Liver (tissue), 10 donors: ENCODE measurements at places on chromosomes 3 and 15. TPM values are rescaled to one million over a fixed set of nuclear protein-coding genes. Genes with fewer than 3 reads are reported as not detected.

DNA sequence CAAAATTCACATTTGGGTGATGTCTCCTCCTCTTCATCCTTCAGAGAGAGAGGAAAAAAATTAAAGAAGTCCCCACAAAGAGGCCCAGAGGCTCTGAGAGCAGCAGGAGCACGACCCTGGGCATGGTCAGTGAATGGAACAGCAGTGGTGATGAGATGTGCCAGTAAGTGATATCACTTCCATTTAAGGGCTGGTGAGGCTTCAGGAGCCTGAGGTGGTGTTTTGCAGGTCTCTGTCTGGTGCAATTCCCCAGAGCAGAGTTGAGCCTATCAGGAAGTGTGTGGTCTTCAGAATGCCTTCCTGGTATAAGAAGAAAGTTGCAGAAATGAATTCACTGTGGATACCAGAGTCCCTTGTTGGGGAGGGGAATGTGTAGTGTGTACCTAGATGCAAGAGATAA lies 21.4 kb downstream of the ERICH6 start:
- DNase-seq, result no peak

DNA sequence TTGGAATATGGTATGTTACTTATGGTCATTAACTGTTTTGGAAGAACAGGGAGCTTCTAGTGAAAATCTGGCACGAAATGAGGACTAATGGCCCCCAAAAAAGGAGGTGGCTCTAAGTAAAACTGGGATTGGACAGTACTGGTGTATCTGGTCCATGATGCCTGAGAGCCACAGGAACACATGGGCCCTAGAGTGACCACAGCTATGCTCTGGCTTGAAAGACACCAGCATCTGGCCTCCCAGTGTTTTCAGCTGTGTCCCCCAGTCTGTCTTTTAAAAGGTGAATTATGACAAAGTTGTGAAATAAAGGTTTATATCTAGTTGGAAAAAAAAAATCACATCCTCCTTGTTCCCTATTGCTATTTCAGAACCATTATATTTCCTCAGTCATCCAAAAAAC lies 64.5 kb downstream of the GSK3B start:
- no peak for DNase-seq

DNA sequence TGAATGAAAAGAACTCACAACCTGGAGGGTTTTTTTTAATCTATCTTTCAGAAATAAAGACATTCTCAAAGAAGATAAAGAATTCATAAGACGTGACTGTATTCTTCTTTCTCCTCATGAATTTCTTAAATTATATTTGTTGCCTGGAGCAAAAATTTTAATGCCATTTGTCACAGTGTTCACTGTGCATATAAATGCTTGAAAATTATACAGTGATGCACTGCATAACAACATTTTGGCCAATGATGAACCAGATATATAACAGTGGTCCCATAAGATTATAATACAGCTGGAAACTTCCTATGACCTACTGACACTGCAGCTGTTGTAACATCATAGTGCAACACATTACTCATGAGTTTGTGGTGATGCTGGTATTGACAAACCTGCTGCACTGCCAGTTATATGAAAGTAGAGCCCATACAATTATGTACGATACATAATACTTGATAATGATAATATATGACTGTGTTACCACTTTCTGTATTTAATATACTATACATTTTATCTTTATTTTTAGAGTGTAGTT lies 67.3 kb downstream of the P2RY1 start:
- DNase-seq, result no peak

- DNase-seq, result no peak
Observed at GRCh38 chr3:124846189-124846588, 41.0 kb downstream of the ITGB5 start.

GRCh38 chr3:50520849-50521248 lies 17.4 kb upstream of the CACNA2D2 start:
- DNase-seq, result no peak

DNA sequence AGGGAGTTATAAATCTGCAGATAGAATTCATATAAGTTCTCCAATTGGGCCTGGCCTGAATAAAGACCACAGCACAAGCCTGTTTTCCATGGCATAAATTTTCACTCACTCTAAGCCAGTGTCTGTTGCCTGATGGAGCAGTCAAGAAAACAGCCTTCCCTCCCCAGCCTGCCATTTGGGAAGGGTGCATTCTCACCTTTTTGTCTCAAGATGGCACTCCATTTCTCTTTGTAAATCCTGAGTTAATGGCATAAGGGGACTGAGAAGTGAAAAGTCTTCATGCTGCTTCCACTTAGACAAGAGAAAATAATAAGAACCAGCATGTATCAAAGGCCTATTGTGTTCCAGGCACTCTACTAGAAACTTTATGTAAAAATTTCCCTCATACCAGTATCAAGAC lies 115.6 kb upstream of the MANF start:
- DNase-seq, result no peak

The AHSG gene
- 4,470 TPM for total RNA-seq

The GHSR gene
- total RNA-seq, result not detected

The PROS1 gene
- 123 TPM for total RNA-seq

- DNase-seq, result no peak
Observed at GRCh38 chr3:85912980-85913379, 954.2 kb downstream of the CADM2 start.

DNA sequence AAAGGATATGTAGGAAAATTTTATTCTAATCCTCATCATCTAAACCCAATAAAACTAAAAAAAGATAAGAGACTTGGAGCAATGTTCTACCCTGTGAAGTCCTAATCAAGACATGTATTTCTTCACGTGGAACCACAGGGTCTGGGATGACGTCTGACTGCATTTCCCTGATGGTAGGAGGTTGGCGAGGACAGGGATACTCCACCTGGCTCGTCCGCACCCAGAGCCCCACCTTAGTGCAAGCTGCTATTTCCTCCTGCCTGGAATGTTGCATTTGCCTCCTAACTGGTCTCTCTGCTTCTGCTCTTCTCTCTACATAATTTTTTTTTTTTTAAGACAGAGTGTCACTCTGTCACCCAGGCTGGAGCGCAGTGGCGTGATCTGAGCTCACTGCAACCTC lies 57.7 kb upstream of the RASGRP1 start:
- no peak for DNase-seq

DNA sequence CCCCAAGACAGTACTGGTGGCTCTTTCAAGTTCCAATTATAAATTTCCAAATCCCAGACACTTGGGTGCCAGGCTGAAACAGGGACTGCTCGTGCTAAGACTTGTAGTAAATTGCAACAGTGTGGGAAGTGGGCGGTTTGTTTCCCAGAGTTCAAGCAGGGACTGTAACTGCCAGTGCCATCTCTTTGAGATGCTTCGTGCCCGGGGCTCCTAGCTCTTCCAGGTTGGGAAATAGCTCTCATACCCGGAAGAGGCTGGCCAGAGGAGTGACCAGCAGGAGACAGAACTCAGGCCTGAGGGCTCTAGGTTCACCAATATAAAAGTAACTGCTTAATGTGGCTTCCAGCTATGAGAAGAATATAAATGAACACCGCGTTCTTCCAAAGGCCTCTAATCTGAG lies 54.0 kb upstream of the NEO1 start:
- DNase-seq, result no peak

DNA sequence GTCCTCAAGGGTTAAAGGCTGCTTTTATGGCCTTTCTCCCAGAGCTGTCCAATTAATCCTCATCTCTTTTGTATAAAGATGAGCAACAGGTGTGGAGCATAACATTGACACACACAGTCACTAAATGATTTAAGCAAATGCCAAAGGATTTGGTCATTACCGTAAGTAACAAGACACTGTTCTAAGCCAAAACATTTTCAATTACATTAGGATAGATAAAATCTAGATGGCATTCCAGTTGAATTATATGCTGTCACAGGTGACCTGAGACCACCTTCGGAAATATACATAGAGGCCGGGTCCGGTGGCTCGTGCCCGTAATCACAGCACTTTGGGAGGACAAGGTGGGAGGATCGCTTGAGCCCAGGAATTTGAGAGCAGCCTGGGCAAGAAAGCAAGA lies 105.3 kb upstream of the UBE3A start:
- DNase-seq, result no peak

The COL6A5 gene
- total RNA-seq, result not detected

- no peak for DNase-seq
Observed at GRCh38 chr15:78880242-78880533, 7.5 kb downstream of the MORF4L1 start.

DNA sequence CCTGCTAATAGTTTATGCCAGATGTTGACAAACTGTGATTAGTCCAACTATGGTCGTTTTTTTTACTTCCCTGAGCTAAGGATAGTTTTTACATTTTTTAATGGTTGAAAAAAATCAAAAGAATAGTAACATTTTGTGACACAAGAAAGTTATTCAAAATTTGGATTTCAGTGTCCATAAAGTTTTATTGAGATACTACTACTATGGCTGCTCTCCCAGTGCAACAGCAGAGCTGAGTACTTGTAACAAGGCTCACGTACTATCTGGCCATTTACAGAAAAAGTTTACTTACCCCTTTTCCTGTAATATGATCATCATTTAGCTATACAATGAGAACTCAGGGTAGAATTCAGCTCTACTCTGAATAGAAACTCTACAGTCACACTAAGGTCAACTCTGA lies 11.5 kb upstream of the TMEM62 start:
- DNase-seq, result no peak

DNA sequence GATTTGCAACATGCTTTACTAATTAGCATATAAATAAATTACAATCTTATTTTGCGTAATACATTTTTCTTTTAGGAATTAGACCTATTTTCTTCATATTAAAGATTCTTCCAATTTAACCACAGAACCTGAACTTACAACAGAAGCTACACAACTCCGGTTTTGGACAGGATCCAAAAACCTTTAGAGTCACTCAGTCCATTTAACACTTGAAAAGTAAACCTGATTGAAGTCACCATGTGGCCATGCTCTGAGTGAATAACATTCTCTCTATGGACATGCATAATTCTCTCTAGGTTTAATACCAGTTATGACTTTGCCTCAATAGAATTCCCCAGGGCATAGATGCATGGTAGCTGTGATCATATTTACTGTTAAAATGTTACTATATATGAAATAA lies 751.0 kb downstream of the VGLL3 start:
- DNase-seq, result no peak

GRCh38 chr3:42451546-42452230 lies 41.3 kb upstream of the LYZL4 start:
- no peak for DNase-seq
